ENCODE measurements at places on chromosomes 1 and 21. TPM values are rescaled to one million over a fixed set of nuclear protein-coding genes. Genes with fewer than 3 reads are reported as not detected.
A peak's percentile ranks its signal among the peaks of the same experiment; 100 is the strongest.

The LCE1B gene
- not detected for total RNA-seq

The HSPB7 gene
- total RNA-seq: 0.07 TPM

The LCE2C gene
- not detected for total RNA-seq

The ITLN2 gene
- total RNA-seq: not detected

The FCN3 gene
- 0.14 TPM for total RNA-seq

The MNDA gene
- not detected for total RNA-seq

The TNFRSF4 gene
- total RNA-seq: 0.25 TPM

The GJA8 gene
- not detected for total RNA-seq

The AIDA gene
- 50.7 TPM for total RNA-seq

The G0S2 gene
- total RNA-seq: 164 TPM

The TTC39A gene
- total RNA-seq: 30.9 TPM

DNA sequence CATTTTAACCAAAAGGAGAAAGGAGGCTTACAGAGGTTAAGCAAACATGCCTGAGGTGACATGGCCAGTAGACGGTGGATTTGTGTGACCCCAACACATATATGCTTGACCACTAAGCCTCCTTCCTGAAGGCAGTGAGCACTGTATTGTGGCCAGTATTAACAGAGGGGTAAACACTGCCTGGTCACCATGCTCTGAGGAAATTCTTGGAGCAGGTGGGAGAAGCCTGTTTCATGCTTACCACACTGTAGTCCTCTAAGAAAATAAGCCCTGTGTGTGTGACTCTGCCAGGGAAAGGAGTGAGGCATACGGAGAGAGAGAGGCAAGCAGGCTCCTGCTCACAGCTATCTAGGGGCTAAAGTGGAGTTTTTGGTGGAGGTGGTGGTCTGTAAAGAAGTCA lies 102.7 kb downstream of the KCND3 start:
- no peak for DNase-seq

DNA sequence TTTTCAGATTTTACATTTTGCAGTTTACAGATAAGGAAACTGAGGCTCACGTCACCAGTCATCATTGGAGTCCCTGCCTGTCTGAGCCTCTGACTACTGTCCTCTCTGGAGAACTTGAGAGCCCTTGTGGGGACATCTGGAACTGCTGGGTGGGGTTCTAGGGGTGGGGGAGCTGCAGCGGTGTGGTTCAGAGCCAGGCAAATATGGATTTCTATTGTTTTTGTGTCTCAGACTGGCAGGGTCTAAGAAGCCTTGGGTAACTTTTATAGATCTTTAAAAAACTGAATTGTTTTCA lies 46.9 kb downstream of the IER5 start:
- no peak for DNase-seq

GRCh38 chr1:9782116-9782751 lies 41.5 kb downstream of the CLSTN1 start:
- no peak for DNase-seq

- DNase-seq: no peak
Observed at GRCh38 chr1:245501633-245502032, 346.8 kb downstream of the KIF26B start.

DNA sequence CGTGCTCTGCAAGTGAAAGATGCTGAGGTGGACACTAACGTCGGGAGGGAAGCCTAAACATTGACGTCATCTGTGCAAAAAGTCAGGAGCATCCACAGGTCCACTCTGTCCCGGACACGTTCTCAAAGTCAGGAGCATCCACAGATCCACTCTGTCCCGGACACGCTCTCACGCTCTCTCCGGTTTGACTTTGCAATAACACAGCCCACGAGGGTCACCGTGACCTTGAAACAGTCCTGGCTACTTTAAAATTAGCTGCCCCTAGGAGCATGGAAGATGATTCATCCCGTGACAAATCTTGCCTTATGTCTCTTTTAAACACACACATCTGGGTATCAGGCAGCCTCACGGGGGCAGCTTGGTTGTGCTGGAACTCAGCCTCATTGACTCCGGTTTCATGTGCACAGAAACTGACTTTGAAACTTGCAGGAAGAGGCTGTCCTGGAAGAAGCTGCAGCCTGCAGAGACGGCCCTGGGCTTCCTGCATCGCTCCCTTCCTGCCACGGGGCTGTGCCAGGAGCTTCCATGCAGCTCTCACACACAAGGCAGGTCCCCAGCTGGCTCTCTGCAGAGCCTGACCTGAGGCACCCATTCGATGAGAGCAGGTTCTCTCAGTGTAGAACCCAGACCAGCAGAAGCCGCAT lies 18.1 kb upstream of the COL18A1 start:
- DNase-seq: no peak

DNA sequence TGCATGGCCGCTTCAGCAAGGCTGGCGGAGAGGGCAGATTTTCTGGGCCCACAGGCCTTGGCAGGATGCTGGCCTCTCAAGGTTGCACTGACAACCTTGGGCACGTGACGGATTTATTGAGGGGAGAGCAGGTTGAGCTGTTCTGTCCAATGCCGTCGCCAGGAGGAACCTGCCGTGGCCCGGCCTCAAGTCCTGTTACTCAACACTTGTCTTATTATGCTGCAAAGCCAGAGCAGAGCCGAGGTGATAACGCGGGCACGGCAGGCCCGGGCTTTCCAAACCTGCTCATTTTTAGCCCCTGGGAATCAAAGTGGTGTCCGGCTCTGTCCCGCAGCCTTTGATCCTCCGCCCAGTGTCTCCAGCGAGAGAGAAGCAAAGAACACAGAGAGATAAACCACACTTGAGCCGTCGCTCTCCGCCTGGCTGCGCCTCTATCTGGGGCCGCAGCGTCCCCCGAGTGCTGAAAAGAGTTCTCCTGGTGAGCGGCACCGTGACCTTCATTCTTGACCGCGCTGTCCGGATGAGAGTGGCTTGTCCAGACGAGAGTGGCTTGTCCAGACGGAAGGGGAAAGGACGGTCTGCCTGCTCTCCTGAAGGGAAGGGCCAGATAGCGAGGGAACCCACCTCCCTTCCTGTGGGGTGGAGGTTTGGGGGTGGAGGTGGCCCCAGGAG lies 162.3 kb upstream of the ARHGEF16 start:
- DNase-seq: no peak

GRCh38 chr1:80248886-80249285 lies 1242.4 kb upstream of the ADGRL4 start:
- DNase-seq: no peak

- peak; percentile 21 for DNase-seq
Observed at GRCh38 chr1:226443439-226443838, 35.5 kb upstream of the PARP1 start.

- no peak for DNase-seq
Observed at GRCh38 chr1:14369526-14370213, 228.8 kb upstream of the KAZN start.

- DNase-seq: no peak
Observed at GRCh38 chr1:25616095-25616986, at the start of gene MAN1C1. MAN1C1 (plus strand) TSS chr1:25616791; CDS start chr1:25617798, 1,007 bp downstream.

GRCh38 chr21:33975548-33976081 lies 60.0 kb upstream of the ATP5PO start:
- no peak for DNase-seq

GRCh38 chr1:172585861-172586260 lies 52.9 kb downstream of the SUCO start:
- DNase-seq: no peak

DNA sequence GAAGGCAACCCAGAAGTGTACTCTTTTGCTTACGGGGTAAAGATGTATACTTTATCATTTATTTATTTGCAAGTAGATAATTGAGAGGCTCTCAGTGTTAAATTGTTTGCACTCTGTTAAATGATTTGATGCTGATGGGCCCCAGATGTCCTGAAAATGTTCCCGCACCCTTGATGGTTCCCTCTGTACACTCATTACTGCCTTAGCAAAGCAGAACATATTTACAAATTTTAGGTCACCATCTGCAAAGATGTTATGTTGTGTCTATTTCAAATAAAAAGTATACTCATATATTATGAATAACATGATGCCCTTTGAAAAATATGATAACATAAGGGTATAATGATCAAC lies 240.5 kb upstream of the SNX7 start:
- no peak for DNase-seq

- no peak for DNase-seq
Observed at GRCh38 chr1:241422470-241422869, 65.5 kb upstream of the RGS7 start.

DNA sequence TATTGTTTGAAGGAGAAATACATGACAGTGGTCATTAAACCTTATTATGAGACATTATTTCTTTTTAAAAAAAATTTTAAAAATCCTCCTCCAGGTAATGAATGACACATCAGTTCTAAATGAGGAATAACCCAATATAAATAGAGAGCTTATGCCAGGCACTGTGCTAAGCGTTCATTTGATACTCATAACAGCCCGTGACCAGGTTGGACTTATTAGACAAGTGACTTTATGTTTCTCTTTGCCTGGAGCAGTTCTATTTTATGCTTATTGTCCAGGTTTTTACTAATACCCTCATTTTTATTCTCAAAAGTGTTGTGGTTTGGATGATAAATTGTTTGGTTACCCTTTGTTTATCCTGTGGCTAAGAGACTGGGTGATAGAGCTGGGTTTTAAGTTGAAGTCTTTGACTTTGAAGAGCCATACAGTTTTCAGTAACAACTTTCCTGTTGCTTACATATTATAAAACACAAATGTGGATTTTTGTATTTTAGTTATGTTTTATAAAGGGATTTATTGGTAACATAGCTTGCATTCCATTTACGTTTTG lies 84.2 kb downstream of the RABGAP1L start:
- no peak for DNase-seq

- no peak for DNase-seq
Observed at GRCh38 chr1:36913016-36913415, 121.3 kb downstream of the GRIK3 start.

DNA sequence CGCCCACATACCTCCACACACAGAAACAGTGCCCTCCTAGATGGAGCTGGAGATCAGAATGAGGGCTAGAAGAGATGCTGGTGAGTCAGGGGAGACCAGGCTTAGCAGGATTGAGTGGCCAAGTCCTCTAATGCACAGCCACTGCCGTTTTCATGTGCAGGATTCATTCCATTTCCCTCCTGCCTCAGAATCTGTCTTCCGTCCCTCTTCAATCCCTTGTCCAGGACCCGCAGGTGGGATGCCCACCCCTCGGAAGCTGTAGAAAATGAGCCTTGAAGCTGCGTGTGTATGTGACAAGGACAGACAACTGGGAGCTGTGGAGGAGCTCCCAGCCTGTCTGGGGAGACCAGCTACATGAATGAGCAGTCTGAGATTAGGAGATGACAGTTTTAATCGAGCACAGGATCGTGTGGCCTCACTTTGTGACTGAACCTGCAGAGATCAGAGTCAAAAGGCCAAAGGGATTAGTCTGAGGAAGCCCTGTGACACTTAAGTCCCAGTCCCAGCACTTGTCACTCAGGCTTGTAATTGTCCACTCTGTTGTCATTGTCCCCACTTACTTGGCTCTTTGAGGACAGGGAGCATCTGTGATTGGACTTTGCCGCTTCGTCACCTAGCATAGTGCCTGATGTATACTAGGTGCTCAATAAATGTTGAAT lies 22.0 kb downstream of the LGR6 start:
- DNase-seq: no peak

GRCh38 chr1:33130297-33130696 lies 49.3 kb downstream of the AZIN2 start:
- no peak for DNase-seq

GRCh38 chr1:33295450-33296081 lies 25.3 kb downstream of the A3GALT2 start:
- peak; percentile 31 for DNase-seq

- DNase-seq: no peak
Observed at GRCh38 chr1:67534627-67535065, 104.4 kb upstream of the SERBP1 start.

- DNase-seq: no peak
Observed at GRCh38 chr1:119595168-119595567, 52.9 kb downstream of the ZNF697 start.

GRCh38 chr1:20275319-20275925 lies 15.3 kb upstream of the VWA5B1 start:
- DNase-seq: no peak

- DNase-seq: peak; percentile 62
Observed at GRCh38 chr1:115829023-115829674, 11.8 kb downstream of the NHLH2 start.

DNA sequence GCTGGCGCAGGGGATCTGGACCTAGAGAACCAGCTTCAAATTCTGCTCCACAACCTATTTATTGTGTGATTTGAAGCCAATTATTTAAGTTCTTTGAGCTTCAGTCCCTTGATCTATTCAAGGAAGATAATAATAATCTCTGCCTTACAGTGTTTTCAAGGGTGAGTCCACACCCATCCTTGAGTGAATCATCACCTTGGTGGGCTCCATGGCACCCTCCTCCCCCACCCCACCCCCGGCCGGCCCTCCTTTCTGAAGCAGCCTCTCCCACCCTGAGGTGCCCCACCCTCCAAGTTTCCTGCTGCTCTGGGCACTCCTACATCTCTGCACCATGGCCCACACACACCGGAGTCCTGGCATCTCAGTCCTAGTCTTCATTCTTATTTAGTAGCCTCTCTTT lies 38.3 kb downstream of the TCP10L start:
- no peak for DNase-seq

GRCh38 chr1:243428617-243429342 lies 172.9 kb downstream of the SDCCAG8 start:
- DNase-seq: no peak

DNA sequence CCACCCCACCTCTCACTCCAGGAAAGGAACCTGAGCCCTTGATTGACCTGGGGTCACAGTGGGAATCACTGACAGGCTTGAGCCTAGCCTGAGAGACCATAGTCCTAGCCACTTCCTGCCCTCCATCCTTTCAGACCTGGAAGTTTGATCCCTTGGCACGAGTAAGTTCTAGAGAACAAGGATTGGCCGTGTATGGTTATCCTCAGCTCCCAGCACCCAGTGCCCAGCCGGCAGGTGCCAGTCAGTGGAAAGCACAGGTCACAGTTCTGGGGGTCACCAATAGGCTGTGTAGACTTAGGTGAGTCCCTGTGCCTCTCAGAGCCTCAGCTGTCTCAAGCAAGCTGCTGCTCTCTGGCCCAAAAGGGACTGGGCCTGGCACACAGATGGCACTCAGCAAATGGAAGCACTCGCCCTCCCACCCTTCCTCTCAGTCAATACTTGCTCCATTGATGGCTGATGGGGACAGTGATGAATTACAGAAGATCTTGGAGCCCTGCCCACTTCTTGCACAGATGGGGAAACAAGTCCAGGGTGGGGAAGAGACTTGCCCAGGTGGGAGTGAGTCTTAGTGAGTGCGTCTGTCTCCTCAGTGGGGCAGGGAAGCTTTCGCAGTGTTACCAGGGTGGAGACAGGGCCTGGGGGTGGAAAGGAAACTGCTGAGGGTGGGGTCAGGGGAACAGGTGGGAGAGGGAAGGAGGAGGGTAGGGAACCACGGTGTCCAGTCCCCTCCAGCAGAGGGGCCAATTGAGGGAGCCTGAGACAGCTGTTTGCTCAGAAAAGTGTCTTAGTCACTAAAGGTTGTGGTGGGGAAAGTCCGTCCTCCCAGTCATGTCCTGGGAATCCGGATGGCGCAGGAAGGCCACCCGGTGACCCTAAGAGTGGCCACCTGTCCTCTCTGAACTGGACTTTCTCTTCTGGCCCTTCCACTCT lies 2.6 kb upstream of the KCNQ4 start:
- peak; percentile 35 for DNase-seq
